ENCODE measurements at places on chromosomes 16 and 17.

DNA sequence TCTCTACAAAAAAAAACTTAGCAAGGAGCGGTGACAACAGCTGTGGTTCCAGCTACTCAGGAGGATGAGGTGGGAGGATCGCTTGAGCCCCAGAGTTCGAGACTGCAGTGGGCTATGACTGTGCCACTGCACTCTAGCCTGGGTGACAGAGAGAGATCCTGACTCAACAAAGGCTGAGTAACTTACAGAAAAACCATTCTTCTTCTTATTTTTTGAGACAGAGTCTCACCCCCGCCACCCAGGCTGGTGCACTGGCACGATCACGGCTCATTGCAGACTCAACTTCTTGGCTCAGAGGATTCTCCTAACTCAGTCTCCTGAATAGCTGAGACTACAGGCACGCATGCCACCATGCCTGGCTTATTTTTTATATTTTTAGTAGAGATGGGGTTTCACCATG, 56.0 kb downstream of the CYB5D2 start:
- no peaks in the 10 kb centered on the region for H3K27me3 ChIP-seq
- no peak overlapping the region for H3K27ac ChIP-seq
- no peak for DNase-seq

DNA sequence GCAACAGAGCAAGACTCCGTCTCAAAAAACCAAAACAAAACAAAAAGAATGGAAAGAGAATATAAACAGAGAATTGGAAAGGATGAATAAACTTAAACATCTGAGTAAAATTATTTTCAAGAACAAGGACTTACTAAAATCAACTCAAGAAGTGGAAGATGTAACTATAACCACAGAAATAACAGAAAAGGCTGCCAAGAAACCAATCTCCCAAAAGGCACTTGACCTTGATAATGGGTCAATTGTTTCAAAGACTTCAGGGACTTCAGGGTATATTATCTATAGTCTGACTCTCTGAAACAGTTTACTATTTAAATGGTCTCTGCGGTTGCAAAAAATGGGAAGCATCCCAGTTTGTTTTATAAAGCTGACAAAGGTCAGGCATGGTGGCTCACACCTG, 35.1 kb downstream of the VPS53 start:
- DNase-seq, result no peak
- H3K27me3 ChIP-seq, result no peaks in the 10 kb centered on the region
- H3K27ac ChIP-seq, result no peak overlapping the region
- H3K36me3 ChIP-seq, result no peaks in the 10 kb centered on the region

DNA sequence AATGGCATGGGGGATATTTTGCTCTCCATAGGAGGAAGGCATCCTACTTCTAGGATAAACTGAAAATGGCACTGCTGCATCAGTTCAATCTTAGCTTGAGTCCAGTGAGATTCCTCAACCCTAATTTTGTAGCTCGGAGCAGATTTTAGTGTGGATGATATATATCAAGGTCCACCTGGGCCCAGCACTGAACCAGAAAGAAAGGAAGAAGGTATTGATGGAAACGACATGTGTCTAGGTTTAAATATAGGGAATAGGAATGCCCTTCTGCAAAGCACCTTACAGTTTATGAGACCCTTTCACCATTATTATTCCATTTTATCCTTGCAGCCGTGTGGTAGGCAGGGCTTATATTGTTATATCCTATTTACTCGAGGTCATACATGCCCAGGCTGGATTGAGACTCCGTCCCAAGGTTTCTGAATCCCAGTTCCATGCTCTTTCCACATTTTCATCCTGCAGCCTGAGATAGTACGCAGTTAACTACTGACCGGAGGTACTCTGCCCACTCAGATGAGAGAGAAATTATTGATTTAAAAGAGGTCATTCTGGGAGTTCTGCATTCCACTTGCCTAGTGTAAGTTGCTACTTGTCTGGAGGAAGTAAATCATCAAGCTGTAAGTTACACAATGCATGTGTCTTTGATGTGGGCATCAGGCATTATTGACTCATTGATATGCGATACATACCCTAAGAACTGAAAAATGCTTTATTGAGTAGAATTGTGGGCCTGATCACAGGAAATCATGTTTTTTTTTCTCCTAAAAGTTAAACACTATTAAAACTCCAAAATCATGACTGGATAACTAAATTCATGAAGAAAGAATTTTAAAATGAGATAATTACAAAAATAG, 10.1 kb downstream of the KRT39 start:
- no peak overlapping the region for H3K27ac ChIP-seq
- H3K27me3 ChIP-seq, result no peaks in the 10 kb centered on the region
- no peak overlapping the region for H3K4me3 ChIP-seq
- no peak for DNase-seq
- H3K4me1 ChIP-seq, result no peaks in the 10 kb centered on the region

- no peaks in the 10 kb centered on the region for H3K27me3 ChIP-seq
- no peaks in the 10 kb centered on the region for H3K36me3 ChIP-seq
These were observed 423.9 kb downstream of the WWOX start for GRCh38 chr16:78523212-78523985.

Data from Peyer's patch (tissue), 4 donors.